ENCODE measurements at places on chromosomes 12 and 14.

- no peak for DNase-seq
Measured at GRCh38 chr14:68787092-68787992, 5.5 kb downstream of the ZFP36L1 start.

GRCh38 chr14:96246539-96246847 lies 9.5 kb upstream of the BDKRB1 start:
- DNase-seq = no peak

GRCh38 chr12:49253033-49253623 lies 11.8 kb upstream of the TUBA1C start:
- DNase-seq = no peak

GRCh38 chr14:66601932-66602578 lies 94.1 kb downstream of the GPHN start:
- DNase-seq = no peak

GRCh38 chr14:23478109-23478759 lies 8.7 kb downstream of the NGDN start:
- peak; percentile 60 for DNase-seq

DNA sequence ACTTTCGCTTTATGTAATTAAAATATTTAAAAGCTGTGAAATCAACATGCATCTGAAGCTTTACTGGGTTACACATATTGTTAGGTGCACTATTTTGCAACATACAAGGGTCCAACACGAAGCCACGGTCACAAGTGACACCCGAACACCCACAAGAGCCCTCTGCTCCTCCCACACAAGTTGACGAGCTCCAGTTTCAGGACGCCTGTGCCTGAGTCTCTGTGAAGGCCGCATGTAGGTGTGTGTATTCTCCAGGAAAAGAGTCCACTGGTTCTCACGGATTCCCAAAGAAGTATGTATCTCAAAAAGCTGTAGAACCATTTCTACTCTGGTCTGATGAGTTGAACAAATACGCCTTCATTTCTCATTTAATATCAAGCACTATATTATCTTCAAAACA lies 12.0 kb downstream of the SLC15A4 start:
- no peak for DNase-seq

DNA sequence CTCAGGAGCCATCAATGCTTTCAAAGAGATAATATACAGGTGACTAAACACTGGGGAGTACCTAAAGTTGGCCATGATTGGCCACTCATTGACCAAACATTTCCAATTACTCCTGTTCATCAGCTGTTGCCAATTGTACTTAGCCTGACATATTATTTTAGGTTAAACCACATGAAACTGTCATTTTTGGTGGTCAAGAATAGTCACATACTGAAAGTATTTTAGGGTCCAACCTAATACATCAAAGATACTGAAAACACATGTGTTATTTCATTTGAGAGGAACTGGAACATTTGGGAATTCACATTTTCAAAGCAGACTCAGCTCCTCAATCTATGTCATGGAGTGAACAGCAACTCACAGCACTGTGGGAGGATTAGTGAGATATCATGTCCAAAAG lies 63.9 kb upstream of the KCNA5 start:
- DNase-seq = no peak

- DNase-seq = no peak
Measured at GRCh38 chr14:21049271-21049673, 7.1 kb downstream of the RNASE7 start.

- DNase-seq = peak; percentile 19
Measured at GRCh38 chr12:98757455-98757854, 112.4 kb downstream of the APAF1 start.

DNA sequence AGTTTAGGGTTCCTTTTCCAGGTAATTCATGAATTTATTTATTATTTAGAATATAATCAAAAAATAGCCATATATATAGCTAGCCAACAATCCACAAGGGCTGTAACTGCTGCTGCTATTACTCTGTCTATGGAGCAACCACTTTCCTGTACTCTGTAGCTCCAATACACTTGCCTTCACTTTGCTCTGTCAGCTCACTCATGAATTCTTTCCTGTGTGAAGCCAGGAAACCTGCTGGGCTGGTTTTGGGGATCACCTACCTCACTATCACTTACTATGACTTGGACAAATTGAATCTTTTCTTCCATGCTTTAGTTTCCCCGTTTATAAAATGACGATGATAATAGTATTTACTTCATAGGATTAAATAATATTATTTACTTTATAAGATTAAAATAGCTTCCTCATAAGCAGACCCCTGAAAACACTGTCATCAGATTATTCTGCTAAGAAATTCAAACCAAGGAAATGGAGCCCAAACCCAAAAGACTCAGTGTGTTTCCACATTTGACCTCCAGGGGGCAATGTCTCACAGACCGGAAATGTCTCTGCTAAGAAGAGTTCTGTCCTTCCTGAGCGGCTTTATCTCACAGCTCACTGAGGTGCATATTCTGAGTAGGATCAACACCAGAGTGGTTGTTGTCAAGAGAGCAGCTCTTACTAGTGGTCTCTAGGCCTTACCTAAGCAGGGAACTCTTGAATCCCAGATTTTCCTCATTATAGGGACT lies 457.1 kb downstream of the DAD1 start:
- peak; percentile 27 for DNase-seq

GRCh38 chr12:20716037-20716436 lies 20.9 kb downstream of the SLCO1C1 start:
- peak; percentile 84 for DNase-seq

DNA sequence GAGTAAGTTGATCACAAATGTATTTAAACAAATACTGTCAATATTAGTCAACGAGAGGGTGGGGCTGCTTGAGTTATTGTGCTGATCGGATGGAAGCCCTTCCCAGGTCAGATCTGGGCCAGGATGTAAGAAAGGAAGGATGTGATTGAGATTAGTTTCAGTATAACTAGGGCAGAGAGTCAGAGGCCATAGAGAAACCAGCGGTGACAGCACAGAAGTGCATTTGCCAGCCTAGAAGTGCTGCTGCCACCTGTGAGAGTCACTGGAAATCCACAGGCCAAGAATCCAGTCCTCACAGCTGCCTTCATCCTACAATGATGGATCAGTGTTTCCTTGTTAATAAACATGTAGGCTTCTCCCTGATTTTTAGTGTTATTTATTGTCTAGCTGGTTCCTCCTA lies 9.8 kb upstream of the FERMT2 start:
- DNase-seq = no peak

DNA sequence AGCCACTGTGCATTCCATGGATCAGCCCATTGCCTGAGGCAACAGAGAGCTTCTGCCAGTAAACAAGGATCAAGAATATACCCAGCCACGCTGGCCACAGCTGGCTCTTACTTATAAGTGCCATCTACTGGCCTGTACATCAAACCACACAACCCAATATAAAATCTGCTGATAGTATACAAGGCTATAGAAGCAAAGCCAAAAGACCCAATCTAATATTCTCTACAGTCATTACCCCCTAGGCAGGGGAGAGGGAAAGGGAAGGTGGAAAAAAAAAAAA lies 4.4 kb upstream of the FAM186B start:
- no peak for DNase-seq

DNA sequence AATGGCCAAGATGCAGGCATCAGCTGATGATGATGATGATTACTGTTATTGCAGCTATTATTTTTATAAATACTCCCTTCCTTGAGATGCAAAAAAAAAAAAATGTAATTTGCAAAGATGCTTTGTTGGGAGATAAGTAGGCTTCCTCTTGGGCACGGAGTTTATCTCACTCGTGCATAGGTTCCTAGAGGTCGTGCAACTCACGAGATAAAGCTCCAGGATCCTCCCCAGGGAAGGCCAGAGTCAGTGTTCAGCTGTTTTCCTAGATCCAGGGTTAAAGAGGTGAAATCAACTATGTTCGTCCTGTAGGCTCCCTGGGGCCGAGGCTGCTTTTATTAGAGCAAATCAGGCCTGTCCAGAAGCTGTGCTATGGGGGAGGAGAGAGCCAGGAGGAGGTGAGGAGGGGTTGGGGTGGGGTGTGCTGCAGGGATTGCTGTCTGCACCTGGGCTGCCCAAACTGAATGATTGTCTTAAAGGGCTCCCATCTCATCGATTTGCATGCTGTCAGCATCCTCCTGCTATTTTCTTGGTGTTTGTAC lies 270.3 kb downstream of the NRXN3 start:
- no peak for DNase-seq

GRCh38 chr14:92315050-92315805 lies 7.7 kb upstream of the SLC24A4 start:
- DNase-seq = peak; percentile 10

- DNase-seq = no peak
Measured at GRCh38 chr12:127745469-127746212, 521.3 kb upstream of the TMEM132C start.

DNA sequence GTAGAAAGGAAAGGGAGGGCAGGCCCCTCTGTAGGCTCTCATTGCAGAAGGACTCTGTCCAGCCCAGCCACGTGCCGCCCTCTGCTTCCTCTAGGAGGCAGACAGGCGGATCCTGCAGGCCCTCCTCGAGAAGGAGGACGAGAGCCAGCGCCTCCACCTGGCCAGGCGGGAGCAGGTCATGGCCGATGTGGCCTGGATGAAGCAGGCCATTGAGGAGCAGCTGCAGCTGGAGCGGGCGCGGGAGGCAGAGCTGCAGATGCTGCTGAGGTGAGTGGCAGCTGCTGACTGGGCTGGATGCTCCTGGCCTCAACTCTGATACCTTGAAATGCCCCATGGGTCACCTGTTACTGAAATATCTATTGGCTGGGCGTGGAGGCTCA lies 10.9 kb downstream of the TCHP start:
- peak; percentile 38 for DNase-seq

DNA sequence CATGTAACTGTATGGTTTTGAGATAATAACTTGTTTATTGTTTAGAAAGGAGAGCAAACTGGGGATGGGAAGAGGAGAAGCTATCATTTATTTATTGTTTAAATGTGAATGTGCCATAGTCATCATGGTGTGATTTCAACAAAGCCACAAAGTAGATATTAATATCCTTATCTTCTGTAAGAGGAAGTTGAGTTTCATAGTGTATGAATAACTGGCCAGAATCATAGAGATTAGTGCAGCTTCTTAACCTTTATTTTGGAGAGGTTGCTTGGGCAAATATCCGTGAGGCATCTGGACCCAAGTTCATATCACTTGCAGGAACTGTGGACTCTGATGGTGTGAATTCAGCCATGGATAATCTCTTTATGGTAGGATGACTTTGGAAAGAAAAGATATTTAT lies 26.8 kb upstream of the LYZ start:
- DNase-seq = no peak

DNA sequence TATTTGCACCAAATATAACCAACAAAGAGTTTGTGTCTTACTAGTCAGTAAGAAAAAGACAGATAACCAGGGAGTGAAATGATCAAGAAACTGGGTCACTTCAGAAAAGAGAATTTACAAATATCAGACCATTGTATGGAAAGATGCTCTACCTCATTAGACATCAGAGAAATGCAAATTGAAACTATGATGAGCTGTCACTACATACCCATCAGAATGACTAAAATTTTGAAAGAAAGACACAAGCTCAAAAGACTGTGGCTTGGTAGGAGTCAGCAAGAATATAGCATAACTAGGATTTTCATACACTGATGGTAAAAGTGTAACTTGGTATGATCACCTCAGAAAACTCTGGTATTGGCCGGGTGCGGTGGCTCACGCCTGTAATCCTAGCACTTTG lies 247.2 kb downstream of the BMP4 start:
- no peak for DNase-seq

DNA sequence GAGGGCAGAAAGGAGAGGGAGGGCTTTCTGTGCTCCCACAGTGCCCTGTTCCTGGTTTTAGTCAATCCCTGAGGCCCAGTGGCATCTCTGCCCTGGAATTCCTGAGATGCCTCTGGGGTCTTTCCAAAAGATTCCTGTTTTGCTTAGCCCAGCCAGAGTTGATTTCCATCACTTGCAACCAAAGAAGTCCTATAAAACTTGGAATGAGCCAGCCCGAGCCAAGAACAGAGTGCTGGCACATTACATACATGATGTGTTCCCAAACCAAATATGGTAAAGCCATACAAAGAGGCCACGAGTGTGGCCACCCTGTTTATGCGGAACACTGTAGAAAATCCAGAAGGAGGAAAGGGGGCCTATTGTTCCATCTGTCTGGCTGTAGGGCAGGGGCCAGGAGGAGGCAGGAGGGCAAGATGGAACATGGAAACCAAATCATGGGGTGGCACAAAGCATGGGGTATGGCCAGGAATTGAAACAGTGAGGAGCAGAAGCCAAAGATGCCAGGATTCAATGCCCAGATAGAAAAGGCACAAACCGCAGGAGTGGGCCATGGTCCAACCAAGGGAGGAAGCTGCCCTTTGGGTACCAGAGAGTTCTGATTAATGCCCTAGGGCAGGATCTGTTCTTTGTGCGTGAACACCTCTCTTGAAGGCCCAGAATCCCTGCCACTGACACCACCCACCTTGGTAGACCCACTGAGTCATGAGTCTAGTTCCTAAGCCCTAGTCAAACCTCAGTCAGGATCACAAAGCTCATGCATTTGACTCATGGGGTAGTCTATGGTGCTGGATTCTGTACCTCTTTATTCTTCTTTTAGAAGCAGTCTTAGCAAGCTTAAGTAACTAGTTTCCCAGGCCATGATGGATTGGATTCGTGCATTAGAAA lies 75.2 kb downstream of the LRRC74A start:
- no peak for DNase-seq

GRCh38 chr14:52951681-52952554 lies 1.1 kb upstream of the FERMT2 start:
- peak; percentile 12 for DNase-seq

DNA sequence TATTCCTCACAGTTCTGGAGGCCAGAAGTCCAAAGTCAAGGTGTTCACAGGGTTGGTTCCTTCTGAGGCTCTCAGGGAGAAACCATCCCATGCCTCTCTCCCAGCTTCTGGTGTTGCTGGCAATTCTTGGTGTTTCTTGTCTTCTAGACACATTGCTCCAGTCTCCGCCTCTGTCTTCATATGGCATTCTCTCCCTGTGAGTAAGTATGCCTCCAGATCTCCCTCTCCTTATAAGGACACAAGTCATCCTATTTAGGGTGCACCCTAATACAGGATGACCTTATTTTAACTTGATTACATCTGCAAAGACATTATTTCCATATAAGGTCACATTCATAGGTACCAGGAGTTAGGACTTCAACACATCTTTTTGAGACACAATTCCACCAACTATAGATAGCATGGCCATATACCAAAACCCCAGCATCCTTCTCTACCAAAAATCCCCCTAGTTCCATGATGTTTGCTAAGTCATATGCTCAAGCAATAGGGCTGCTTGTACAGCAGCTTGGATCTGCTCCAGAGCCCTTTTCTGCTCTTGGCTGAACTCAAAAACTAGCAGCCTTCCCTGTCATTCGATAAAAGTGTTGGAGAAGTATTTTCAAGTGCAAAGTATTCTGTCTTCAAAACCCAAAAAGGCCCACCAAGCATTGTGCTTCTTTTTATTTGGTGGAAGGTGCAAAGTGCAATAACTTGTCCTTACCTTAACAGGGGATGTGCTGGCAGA lies 79.2 kb upstream of the CMKLR1 start:
- DNase-seq = no peak

GRCh38 chr12:82973592-82973991 lies 286.9 kb downstream of the TMTC2 start:
- no peak for DNase-seq
